Stimulated activated CD8-positive, alpha-beta memory T cell treated with anti-CD3 and anti-CD28 coated beads, Interleukin-4, amount 100 ng/mL, for 4 hours (primary cell): ENCODE measurements at places on chromosomes 6 and 20.

DNA sequence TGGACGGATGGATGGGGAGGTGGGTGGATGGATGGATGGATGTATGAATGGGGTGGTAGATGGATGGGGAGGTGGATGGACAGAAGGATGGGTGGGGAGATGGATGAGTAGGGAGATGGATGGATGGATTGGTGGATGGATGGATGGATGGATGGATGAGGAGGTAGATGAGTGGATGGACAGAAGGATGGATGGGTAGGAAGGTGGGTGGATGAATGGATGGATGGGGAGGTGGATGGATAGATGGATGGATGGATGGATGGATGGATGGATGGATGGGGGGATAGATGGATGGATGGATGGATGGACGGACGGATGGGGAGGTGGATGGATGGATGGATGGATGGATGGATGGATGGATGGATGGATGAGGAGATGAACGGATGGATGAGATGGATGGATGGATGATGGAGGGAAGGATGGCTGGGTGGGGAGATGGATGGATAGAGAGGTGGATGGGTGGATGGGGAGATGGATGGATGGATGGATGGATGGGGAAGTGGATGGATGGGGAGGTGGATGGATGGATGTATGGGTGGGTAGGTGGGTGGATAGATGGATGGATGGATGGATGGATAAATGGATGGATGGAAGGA lies 7.2 kb downstream of the EEF1A2 start:
- no peak for DNase-seq

DNA sequence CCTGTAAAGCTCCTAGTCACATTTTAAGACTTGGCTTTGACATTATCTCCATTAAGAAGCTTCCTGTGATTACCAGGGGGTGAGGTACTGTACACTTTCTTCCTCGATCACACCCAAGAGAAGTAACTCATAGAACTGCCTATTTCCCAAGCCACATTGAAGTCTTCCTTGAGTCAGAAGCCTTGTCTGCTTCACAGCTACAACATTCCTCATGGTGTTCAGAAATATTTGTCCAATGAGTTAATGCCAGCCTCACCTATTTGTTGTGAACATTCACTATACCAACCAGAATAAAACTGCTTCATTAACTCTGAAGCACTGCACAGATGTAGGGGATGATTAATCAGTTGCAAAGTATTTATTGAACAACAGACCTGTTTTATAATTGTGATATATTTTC lies 622.3 kb downstream of the PTPRT start:
- DNase-seq: no peak

DNA sequence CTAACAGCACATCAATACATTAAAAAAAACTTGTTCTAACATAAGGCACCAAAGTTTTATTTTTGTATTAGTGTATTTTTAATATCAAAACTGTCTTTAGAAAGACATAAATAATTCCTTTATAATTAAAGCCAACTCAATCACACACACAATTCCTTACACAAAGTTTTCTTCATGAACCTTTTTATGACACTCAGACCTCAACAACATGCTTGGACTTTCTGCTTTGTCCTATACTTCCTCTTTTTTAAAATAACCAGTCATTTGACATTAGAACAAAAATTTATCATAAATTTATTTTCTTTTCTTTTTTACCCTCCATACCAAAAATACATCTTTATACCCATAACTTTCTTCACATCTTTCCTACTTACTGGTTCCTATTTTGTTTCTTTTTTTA lies 292.0 kb upstream of the ARID1B start:
- no peak for DNase-seq

DNA sequence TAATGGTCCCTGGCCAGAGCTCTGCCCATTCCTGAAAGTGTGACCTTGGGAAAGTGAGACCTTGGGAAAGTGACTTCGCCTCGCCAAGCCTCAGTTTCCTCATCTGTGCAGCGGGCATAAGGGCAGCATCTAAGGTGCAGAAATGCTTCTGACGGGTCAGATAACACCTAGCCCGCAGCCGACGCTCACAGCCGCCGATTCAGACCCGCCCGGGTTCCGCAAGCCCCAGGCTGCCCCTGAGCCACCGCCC lies 486 bp downstream of the FKBP1A start:
- DNase-seq: no peak

DNA sequence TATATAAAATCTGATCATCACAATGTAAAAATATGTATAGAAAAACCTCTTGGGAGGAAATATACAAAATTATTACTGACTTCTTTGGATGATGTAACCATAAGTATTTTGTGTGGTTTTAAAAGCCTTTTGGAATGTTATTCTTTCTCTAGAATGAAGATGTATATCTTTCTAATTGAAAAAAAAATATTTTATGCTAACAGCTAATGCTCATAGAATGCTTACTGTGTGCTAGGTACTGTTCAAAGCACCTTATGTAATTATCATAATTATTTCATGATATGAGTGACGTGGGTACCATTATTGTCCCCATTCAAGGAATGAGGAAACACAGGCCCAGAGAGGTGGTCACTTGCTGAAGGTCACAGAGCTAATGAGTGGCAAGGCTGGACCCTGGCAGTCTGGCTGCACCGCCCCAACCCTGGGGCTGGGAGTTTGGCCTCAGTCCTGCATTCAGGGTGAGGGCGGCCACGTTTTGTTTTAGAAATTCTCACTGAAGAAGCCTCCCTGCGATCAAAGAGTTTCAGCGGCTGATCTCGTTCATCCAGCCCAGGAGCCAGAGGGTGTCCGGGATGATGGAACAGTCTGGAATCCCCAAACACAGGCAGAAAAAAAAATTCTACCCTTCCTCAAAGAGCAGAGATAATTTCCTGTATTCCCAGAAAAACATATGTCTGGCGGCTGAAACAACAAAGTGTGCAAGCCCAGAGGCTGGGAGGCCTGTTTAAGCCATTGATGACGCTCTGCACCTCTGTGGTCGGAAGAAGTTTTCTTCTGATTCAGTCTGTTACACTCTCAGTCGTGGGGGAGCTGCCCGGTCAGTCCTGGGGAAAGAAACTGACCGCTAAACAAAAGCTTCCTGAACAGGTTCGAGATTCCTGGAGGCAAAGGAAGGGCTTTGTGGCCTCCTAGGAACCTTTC lies 37.3 kb downstream of the TFEB start:
- DNase-seq: no peak

GRCh38 chr6:127520066-127520465 lies 931 bp upstream of the MTCL3 start:
- no peak for DNase-seq

DNA sequence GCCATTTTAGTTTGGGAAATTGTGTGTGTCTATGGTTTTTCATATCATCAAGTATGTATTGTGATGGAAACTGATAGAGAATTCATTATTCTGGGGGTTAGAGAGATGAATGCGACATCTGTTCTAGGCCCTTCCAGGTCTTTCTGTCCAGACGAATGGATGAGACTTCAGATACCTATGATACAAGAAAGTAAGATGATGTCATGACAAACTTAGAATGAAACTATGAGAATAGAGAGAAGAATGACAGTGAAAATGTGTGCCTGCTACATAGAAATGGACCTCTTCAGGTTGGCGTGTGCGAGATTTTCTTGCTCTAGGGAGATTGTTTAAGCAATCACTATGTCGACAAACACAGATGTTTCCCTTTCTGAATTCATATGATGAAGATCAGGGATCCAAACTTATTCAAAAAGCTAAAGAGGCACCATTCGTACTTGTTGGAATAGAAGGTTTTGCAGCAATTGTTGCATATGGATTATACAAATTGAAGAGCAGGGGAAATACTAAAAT lies 76.1 kb downstream of the SCAND1 start:
- DNase-seq: no peak

DNA sequence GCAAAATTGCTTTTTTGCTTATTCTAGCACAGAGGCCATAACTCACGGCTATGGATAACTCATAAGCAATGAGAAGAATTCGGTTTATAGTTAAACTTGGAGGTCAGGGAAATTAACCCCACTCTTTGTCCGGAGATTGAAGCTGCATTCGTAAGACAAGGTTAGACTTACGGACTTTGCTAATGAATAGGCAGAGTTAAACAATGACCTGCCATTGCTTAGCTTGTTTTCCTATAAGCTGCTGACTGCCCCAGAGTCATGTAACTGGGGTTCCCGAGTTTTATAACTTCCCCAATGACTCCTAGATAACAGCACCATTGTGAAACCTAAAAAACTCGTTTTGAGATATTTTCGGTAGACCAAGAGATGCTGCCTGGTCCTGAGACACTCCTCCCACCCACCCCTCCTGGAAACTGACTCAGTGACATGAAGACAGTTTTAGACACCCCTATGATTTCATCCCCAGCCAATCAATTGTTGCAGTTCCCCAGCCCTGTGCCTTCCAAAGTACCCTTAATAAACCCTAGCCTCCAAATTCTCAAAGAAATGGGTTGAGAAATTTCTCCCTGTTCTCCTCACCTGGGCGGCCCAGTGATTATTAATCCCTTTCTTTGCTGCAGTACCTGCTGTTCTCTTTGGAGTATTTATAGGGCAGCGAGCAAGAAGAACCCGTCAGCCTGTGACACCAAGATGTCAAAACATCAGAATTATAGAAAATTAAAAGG lies 33.1 kb upstream of the MCUR1 start:
- DNase-seq: no peak

GRCh38 chr6:26243752-26244151 lies 121.2 kb upstream of the BTN3A2 start:
- no peak for DNase-seq

GRCh38 chr6:111973927-111974639 lies 79.8 kb upstream of the CCN6 start:
- DNase-seq: no peak

DNA sequence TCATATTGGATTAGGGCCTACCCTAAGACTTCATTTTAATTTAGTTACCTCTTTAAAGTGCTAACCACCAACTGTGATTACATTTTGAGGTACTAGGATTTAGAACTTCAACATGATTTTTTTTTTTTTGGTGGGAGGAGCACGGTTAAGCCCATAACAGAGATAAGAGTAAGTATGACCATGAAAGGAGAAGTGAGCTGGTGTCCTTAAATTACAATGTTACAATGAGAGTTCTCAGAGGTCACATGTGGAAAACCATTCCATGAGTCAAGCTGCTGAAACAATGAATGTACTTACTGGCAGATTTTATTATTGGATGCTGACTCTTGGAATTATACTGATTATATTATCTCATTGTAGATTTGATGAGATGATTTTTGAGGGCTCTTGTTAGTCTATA lies 779.3 kb upstream of the CITED2 start:
- no peak for DNase-seq

- DNase-seq: peak; percentile 41
Observed at GRCh38 chr6:43228951-43229802, at the start of gene DNPH1. Gene DNPH1, minus strand, starts transcription at chr6:43229481. Its CDS starts 25 bp downstream, at chr6:43229456.

DNA sequence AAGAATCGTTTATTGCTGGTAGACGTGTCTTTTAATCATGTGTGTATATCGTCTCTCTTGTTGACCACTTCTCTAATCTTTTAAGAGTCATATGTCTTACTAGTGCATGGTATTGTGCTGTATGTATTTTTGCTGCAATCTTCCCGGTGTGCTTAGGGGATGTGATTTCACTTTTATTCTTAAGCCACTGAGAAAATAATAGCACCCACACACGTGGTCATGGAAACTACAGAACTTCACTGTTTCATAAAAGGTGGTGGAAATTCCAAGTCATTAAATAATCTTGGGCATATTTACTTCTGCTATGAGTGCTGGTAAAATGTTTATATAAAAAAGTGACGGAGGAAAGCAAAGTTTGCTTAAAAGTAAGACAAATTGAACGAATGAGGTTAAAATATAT lies 3.0 kb upstream of the CDYL start:
- DNase-seq: no peak

- no peak for DNase-seq
Observed at GRCh38 chr6:90088009-90088408, 193.7 kb downstream of the GJA10 start.

GRCh38 chr20:43583982-43584432 lies 6.7 kb upstream of the IFT52 start:
- no peak for DNase-seq
